Right renal pelvis (tissue), 4 donors: ENCODE measurements at places on chromosomes 7 and 10. TPM values are rescaled to one million over a fixed set of nuclear protein-coding genes. Genes with fewer than 3 reads are reported as not detected.
A peak's percentile ranks its signal among the peaks of the same experiment; 100 is the strongest.

The FKBP6 gene
- 0.27 TPM for polyA plus RNA-seq

The PCLO gene
- polyA plus RNA-seq: 8.5 TPM

DNA sequence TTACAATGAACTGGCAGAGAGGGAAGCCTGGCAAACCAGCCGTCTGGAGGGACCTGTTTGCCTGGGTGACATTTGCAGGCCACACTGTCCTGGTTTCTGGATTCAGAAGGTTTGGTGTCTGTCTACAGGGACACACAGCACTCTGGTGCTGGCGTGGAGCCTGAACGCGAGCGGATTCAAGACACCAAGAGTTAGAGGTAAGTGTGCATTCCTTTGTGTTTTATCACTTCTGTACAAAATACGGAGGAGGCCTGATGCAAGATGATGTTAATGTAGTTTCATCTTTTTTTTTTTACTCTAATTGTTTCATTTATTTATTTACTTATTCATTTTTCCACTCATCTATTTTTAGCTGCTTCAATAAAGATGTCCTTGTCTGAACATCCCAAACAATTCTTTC is 485.3 kb upstream of the ADARB2 start:
- no peak for DNase-seq

The ELMO1 gene
- 9.9 TPM for polyA plus RNA-seq

The EGR2 gene
- 4.0 TPM for polyA plus RNA-seq

DNA sequence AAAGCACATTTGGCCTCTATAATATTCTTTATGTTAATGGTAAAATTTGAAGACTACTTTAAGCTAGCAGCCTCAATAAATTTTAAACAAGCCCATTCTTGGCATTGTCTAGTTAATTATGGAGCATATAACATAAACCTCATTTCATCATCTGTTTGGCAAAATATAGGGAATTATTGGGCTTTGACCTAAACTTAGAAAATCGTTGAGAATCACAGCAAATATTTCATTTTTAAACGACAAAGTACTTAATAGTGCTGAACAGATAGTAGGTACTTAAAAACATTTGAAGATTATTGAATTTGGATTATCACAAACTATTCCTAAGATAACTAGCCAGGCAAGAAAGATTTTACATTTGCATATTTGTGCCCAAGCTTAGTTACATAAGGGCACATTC is 73.4 kb downstream of the AGMO start:
- DNase-seq: no peak

The LBX1 gene
- polyA plus RNA-seq: not detected

DNA sequence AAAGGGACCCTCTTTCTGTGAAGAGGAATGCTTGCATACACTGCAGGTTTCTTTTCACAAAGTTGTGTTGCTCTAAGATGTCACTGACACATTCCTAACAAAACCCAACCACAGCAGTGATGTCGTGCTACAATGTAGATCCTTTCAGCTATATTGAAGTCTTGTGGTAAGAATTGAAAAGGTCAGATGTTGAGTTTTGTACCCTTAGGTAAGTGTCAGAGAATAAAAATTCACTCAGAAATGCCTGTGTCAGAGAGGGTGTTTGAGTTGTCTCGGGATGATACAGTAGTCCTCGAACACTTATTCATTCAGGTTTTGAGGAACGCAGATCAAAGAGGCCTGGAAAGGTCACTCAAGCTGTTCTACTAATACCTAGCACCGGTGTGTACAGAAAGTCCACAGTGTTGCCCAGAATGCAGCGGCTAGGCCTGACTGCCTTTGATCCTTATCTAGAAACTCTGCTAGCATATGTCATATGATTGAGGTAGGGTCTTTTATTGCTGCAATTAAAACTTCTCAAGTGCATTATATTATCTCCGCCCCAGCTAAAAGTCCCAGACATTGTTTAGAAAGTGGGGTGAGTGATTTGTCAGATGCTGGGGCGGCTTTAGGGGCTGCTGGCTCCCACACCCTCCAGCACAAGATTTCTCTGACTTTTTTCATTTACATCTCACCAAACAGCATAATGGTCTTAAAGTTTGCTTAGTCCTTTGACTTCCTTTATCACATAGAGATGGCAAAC is 26.0 kb downstream of the RNF32 start:
- no peak for DNase-seq

DNA sequence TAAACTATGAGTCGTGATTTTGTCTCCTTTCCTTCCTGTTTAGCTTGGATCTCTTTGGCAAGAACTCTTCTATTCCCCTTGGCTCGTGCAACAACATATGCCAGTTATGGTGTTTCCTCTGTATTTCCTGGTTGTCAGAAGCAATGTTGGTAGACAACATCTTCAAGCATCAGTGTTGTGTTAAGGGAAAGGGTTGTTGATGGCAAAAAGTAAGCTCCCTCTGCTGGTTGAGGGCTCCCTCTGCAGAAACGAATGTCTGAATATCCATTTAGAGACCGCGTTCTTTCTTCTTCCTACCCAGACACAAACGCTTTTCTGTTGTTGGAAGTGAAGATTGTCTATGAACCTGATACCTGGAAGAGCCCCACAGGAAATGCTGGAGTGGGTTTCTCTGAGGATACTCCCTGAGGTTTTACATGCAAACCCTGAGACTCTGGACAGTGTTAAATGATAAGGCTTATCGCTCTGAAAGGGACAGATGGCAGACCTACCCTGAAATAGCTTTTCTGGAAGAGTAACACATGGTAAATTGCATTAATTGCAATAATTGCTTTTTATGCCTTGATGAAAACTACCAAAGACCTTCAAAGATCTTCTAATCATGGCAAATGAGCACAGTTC is 23.5 kb upstream of the C1QL3 start:
- no peak for DNase-seq

DNA sequence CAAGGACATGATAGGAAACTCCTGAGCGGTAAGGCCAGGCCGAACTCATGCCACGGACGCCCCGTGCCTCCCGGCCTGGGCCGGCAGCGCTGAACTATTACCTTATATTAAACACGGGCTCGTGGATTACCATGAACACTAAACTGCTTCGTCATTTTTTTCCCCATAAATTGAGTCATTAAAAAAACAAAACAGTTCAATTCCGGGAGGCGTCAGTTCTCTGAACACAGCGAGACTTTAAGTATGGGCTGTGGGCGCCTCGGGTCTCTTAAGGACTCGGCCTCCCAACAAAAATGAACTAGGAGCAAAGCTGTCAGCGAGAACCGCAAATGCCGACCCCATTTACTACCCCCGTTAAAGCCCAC is 519 bp downstream of the PITRM1 start:
- peak; percentile 21 for DNase-seq

The DPP6 gene
- 46.2 TPM for polyA plus RNA-seq

DNA sequence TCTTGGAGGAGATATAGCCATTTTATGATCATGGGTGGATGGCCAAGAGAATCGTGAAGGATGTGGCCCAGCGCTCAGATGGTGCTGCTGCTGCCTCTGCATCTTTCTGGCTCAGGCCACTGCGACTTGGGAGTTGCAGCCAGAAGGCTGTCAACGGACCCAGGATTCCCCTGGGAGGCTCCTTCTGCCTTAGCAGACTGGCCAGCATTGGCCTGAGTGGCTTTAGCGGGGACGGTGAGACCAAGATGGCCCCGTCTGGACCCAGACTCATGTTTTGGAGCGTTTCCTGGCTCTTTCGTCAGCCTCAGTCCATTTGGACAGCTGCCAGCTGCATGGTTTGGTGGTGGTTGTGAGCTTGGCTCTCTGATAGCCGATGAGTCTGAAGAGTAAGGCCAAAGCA is 97.2 kb downstream of the GALNT17 start:
- DNase-seq: no peak

GRCh38 chr7:104973909-104974415 is 40.0 kb upstream of the KMT2E start:
- DNase-seq: no peak

DNA sequence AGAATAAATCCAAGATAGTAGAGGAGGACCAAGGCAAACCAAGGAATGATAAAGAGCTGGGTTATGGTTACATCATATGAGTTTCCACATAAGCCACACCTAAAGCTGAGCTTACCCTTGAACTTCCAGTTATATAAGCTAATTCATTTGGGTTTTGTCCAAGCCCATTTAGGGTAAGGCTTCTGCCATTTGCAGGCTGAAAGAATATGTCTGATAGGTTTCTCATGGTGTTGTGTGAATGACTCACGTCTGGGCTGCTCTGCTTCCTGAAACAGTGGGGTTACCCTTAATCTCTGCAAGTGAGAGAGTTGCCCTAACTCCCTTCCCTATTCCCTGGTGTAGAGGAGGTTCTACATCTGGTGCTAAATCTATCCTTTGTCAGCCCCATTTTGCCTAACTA is 60.8 kb downstream of the PTTG1IP2 start:
- DNase-seq: no peak

DNA sequence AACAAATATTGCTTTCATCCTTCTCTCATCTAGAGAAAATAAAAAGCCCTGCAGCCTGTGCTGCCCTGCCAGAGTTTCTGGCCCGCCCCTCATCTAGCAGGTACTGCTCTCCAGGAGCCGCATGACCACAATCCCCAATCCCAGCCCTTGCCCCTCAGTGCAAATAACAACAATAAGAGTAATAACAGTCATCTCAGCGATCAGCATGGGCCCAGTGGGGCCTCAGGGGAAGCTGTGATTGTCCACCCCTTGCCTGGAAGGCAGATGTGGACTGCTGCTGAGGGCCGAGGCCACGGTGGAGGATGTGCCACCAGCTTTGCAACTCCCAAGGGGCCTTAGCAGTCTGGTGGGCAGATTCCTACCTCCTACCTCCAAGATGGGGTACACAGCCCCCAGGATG is 106.1 kb downstream of the CDH23 start:
- DNase-seq: no peak

The ARMC3 gene
- 12.9 TPM for polyA plus RNA-seq

The FOXI2 gene
- polyA plus RNA-seq: 2.3 TPM

The CYP3A5 gene
- polyA plus RNA-seq: 1.5 TPM

GRCh38 chr7:26686448-26686981 is 177.9 kb downstream of the SKAP2 start:
- DNase-seq: peak; percentile 53
